ENCODE measurements at places on chromosomes 4 and X.

GRCh38 chr4:186204103-186204559 is 12.8 kb downstream of the CYP4V2 start:
- DNase-seq: peak; percentile 66

DNA sequence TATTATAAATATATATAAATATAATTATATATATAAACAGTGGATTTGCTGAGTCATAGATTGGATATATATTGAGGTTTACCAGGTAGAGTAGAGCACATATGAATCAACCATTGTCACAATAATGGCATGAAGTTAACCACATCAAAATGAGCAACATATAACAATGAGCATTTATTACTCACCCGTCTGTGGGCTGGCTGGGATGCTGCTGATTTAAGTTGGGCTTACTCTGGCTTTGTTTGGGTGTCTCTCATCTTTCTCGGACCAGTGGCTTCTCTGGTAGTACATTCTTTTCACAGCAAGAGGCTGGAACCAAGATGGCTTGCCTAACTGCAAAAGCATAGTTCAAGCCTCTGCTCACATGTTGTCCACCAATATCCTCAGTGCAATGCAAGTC is 111.7 kb upstream of the TAPT1 start:
- DNase-seq: no peak

DNA sequence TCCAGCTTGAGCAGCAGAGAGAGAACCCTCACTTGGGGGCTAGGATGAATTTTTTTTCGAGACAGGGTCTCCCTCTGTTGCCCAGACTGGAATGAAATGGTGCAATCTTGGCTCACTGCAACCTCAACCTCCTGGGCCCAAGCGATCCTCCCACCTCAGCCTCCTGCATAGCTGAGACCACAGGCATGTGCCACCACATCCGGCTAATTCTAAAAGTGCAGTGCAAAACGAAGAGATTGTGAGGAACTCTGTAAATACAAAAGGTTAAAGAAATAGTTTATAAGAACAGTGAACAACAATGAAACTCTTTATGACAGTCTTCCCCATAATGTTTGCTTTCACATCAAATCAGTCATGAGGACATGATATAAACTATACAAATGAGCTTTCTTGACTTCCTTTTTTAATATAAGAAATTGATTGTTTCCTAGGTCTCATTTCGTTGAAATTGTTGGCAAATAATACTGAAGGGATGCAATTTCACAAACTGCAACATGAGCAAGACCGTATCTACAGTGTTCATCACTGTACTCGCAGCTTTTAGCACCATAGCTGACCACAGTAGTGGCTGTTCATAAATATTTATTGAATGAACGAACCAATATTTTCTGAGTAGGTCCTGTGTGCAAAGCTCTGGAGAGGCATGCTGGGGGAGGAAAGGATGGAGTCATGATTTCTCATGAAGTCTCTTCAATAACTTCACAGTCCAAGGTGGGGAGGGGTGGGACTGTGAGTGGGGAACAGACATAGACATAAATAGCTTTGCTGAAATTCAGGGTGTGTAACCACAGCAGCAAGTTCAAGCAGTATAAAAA is 116.1 kb downstream of the SHROOM3 start:
- DNase-seq: no peak

DNA sequence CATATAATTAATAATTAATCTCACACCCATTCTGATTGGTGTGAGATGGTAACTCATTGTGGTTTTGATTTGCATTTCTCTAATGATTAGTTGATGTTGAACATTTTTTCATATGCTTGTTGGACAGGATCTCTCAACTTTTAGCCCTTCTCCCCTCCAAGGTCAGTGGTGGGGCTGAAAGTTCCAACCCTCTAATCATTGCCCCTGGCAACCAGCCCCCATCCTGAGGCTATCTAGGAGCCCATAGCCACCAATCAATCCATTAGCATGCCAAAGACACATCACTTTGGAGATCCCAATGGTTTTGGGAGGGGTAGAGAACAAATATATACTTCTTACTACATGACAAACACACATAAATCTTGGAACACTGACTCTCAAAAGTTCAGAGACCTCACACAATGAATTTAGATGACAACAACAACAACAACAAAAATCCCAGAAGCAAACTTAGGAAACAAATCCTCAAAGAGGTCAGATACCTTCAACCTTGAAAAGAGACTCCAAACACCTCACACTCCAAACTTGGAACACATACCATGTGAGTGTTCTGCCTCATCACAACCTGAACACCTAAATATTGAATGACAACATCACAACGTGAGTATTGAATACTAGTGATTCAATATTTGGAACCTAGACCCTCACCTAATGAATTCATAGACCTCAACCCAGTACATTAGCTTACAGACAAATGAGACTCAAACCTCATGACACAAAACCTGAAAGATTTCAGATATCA is 19.0 kb upstream of the PAGE4 start:
- DNase-seq: no peak

DNA sequence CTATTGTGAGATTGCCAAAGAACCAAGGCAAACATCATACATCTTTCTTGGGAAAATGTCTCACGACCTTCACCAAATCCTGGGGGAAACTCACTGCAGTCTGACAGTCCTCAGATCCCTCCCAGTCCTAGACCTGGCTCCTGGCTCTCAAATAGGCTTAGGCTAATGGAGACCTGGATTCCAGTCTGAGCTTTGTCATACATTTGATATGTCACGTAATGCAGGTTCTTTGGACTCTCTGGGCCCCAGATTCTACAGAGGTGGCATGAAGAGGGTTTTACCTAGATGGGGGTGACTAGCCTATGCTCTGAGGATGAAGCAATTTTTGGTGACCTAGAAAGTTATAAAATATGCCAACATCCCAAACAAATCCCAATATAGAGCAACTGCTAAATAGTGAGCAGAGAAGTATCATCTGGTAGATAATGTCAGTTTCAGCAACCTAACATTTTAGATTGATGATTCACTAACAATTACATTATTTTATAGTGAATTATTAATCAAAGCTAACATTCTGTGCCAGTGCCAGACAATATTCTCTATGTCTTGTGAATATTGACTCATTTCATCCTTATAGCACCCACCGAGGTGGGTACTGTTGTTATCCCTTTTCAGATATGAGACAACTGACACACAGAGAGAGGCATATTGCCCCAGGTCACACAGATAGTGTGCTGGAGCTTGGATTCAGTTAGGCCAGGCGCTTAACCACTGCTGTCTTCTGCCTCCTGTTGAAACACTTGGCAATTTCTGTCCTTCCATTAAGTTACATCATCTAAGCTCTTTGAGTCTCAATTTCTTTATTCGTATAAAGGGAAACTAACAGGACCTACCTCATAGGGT is 195.4 kb upstream of the MAMLD1 start:
- no peak for DNase-seq

- no peak for DNase-seq
Measured at GRCh38 chrX:21528076-21528475, 130.1 kb downstream of the KLHL34 start.

DNA sequence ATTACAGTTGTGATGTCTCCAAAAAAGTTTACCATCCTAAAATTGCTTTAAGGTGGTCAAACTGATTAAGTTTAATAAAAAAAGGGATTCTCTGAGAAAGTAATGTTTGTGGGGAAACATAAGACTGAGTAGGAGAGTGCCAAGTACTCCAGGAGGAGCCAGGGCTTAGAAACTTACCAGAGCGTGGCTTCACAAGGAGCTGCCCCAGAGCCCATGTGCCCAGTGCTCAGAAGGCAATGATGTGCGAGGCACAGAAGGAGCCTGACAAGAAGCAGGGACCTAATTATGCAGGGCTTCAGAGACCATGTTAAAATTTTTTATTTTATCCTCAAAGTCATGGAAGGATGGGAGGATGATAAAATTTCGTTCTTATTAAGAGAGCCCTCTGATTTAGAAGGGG is 204.2 kb downstream of the PALLD start:
- DNase-seq: no peak

- DNase-seq: no peak
Measured at GRCh38 chr4:47419296-47419695, 44.2 kb downstream of the COMMD8 start.

DNA sequence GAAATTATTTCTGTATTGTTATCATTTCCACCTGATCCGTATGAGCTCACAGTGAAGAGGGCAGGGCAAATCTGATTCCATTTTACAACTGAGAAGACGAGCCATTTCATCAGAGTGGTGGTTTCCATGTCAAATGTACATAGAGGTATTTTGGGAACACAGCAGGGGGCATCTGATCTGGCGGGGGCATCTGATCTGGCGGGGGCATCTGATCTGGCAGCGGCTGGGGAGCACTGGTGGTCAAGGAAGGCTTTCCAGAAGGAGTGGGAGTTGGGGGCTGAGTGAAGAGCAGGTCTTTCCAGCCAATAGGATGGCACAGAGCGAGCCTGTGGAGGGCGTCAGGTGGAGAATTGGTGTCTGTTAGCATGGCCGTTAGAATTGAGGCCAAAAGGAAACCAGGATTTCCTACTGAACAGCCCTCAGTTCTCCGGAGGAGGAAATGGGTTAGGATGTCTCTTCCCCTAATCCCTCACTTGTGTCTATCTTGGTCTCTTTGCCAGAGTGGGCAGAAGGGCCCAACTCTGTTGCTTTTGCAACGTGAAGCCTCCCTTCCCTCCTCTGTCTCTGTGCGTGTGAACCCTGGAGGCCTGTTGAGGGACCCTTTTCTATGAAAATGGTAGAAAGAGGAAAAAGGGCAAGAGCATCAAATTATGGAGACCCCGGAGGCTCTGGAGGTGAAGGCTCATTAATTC is 41.3 kb downstream of the RHOH start:
- no peak for DNase-seq

- no peak for DNase-seq
Measured at GRCh38 chr4:159334461-159334860, 231.6 kb downstream of the RAPGEF2 start.

DNA sequence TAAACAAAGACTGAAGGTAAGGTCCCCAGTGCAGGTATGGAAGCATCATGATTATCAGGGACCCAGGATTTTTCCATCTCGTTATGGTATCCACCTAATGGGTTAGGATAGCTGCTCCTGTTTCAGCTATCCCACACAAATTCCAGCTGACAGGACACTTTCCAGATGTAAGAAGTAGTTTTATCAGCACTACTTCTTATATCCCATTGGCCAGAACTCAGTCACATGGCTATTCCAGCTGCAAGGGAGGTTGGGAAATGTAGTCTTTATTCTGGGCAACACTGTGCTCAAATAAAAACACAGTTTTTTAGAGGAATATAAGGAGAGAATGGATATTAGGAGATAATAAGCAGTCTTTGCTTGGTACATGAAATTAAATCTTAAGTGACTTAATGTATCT is 96.7 kb downstream of the SRPX start:
- no peak for DNase-seq

DNA sequence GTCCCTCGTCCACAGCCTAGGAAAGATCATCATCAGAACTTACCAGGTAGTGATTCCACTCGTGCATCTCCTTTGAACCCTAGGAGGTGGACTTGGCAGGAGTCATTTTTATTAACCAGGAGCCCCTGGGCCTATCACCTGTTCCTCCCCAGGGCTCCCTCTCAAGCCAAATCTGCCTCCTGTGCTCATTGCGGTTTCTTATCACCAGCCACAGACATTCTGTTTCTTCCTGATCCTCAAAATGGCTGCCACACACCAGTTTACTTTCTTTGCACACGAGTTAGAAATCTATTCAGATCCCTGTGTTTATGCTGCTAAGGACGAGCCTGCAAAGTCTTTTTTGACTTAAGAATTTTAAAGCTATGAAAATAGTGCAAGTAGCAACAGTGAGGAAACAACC is 354.5 kb upstream of the BOD1L1 start:
- no peak for DNase-seq

DNA sequence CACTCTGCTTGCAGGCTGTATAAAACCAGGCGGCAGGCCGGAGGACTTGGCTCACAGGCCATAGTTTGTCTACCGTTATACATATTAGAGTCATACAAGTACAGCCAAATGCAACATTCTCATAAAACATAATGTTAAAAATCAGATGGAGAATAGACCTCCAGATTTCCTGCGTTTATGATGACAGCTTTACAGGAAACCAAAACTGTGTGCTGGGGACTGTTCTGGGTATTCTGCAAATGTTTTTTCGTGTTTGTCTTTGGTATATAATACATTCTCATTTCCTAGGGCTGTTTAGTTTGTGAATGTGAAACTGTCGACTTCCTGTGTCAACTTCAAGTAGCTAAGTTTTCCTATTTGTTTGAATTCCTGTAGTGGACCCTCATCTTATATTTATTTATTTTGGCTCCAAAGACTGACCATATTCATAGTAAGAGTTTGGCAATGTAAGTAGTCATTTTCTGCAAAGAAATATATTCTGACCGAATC is 79.5 kb upstream of the FAM9C start:
- DNase-seq: no peak

- no peak for DNase-seq
Measured at GRCh38 chr4:88318751-88319350, 34.5 kb upstream of the PPM1K start.

- DNase-seq: no peak
Measured at GRCh38 chr4:66741081-66741480, 804.2 kb downstream of the CENPC start.

- no peak for DNase-seq
Measured at GRCh38 chr4:168384437-168385141, 66.0 kb upstream of the DDX60 start.

DNA sequence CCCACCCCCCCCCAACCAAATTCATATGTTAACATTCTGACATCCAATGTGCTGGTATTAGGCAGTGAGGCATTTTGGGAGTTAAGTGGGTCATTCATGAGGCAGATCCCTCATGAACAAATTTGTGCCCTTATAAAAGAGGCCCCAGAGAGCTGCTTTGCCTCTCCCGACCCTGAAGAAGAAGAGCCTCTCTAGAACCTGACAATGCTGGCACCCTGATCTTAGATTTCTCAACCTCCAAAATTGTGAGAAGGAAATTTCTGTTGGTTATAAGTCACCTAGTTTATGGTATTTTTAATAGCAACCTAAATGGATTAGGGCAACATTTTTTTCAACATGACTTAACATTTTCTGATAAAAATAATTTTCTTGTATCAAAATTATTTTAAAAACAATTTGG is 296.3 kb downstream of the CFAP299 start:
- DNase-seq: no peak

GRCh38 chrX:154734061-154734781 is 16.7 kb downstream of the GAB3 start:
- DNase-seq: no peak

DNA sequence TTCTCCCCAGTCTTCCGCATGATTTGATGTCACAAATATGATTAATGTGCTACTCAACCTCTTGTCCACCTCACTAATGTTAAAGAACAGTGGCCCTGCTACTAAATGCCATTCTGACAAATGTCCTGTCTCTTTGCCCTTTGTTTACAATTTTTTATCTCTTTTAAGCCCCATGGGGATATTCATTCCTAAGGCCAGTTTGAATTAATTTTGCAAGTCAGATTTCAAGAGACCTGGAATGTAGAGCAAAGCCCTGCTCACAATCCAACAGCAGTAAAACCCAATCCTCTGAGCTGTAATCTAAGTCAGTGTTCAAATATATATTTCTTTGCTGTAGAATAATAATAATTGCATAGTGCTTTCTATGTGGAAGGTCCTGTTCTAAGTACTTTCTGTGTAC is 81.2 kb downstream of the LDB2 start:
- no peak for DNase-seq

- no peak for DNase-seq
Measured at GRCh38 chr4:108709234-108709633, 53.6 kb downstream of the ETNPPL start.

Measured in right forelimb (tissue), 1 donor.